ENCODE measurements at places on chromosomes 6 and 20. TPM values are rescaled to one million over a fixed set of nuclear protein-coding genes. Genes with fewer than 3 reads are reported as not detected.

The CCDC170 gene
- 1.5 TPM for total RNA-seq

DNA sequence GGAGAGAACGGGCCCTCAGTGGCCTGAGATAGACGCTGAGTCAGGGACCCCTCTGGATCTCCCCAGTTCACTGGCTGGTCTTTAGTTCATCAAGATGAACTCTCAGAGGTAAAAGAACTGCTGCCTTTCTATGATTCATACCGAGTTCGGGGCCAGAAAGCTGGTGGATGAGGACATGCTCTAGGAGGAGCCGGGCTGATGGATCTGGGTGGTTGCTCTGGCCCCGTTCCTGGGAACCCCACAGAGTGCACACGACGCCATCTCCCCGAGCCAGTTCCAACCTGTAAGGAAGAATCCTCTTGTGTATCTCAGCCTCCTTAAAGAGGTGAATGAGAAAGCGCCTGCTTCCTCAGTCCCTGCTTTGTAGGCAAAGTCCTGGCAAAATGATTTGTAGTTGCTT, 142.6 kb upstream of the PDE10A start:
- no peak overlapping the region for H3K27ac ChIP-seq
- H3K4me1 ChIP-seq = no peaks in the 10 kb centered on the region
- H3K36me3 ChIP-seq = no peaks in the 10 kb centered on the region
- DNase-seq = no peak
- no peaks in the 10 kb centered on the region for H3K27me3 ChIP-seq

DNA sequence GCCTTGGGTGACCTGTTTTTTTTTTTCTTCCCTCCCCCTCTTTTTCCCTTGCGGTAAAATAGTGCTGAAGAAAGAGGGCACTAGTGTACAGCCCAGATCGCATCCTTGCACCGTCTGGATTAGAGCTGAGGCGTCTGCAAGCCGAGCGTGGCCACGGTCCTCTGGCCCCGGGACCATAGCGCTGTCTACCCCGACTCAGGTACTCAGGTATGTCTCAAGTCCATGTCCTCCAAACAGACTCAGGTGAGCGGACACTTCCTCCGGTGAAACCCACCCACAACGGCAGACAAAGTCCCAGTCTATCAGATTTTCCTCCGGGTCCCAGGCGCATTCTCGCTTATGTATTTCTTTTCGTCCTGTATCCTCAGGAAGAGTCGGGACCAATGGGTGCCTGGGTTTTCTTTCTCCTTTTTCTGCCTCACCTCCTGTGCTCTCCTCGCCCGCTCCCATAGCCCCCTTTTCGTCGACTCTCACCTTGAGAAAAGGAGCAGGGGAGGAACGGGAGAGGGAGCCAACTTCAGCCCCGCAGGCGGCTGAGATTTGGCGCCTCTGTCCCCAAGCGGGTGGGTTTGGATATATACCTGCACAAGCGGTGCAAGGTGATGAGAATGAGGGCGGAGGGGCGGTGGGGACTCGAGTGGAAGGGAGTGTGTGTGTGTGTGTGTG, 1.1 kb upstream of the GRM1 start:
- H3K27ac ChIP-seq = no peak overlapping the region
- no peak for DNase-seq
- H3K4me3 ChIP-seq = no peak overlapping the region
- no peaks in the 10 kb centered on the region for H3K36me3 ChIP-seq
- H3K27me3 ChIP-seq = no peaks in the 10 kb centered on the region

GRCh38 chr6:159440349-159440748, 252.7 kb downstream of the SOD2 start:
- H3K4me3 ChIP-seq = no peak overlapping the region
- DNase-seq = no peak
- no peak overlapping the region for H3K27ac ChIP-seq
- H3K36me3 ChIP-seq = no peaks in the 10 kb centered on the region
- no peaks in the 10 kb centered on the region for H3K27me3 ChIP-seq

GRCh38 chr6:1601158-1602048, 8.3 kb upstream of the FOXC1 start:
- no peak for DNase-seq
- H3K4me3 ChIP-seq = no peak overlapping the region
- H3K27ac ChIP-seq = no peak overlapping the region
- H3K27me3 ChIP-seq = peaks cover 26% of the 10 kb centered on the region
- H3K36me3 ChIP-seq = no peaks in the 10 kb centered on the region

- peak overlapping the region; percentile 62 for H3K4me3 ChIP-seq
- no peaks in the 10 kb centered on the region for H3K27me3 ChIP-seq
- DNase-seq = peak; percentile 25
- H3K4me1 ChIP-seq = peaks cover 7% of the 10 kb centered on the region
Observed at GRCh38 chr6:37168811-37169495, 999 bp upstream of the PIM1 start.

The CLIC5 gene
- total RNA-seq = 114 TPM

GRCh38 chr6:105029581-105029980, 72.7 kb downstream of the LIN28B start:
- no peaks in the 10 kb centered on the region for H3K4me1 ChIP-seq
- DNase-seq = no peak
- H3K27ac ChIP-seq = no peak overlapping the region
- no peak overlapping the region for H3K4me3 ChIP-seq
- H3K27me3 ChIP-seq = no peaks in the 10 kb centered on the region
- H3K36me3 ChIP-seq = no peaks in the 10 kb centered on the region

- DNase-seq = no peak
- H3K27me3 ChIP-seq = no peaks in the 10 kb centered on the region
- no peak overlapping the region for H3K4me3 ChIP-seq
- H3K36me3 ChIP-seq = no peaks in the 10 kb centered on the region
- peak overlapping the region; percentile 40 for H3K27ac ChIP-seq
Observed at GRCh38 chr6:12261502-12261901, 28.7 kb upstream of the EDN1 start.

The IMPG1 gene
- total RNA-seq = not detected

DNA sequence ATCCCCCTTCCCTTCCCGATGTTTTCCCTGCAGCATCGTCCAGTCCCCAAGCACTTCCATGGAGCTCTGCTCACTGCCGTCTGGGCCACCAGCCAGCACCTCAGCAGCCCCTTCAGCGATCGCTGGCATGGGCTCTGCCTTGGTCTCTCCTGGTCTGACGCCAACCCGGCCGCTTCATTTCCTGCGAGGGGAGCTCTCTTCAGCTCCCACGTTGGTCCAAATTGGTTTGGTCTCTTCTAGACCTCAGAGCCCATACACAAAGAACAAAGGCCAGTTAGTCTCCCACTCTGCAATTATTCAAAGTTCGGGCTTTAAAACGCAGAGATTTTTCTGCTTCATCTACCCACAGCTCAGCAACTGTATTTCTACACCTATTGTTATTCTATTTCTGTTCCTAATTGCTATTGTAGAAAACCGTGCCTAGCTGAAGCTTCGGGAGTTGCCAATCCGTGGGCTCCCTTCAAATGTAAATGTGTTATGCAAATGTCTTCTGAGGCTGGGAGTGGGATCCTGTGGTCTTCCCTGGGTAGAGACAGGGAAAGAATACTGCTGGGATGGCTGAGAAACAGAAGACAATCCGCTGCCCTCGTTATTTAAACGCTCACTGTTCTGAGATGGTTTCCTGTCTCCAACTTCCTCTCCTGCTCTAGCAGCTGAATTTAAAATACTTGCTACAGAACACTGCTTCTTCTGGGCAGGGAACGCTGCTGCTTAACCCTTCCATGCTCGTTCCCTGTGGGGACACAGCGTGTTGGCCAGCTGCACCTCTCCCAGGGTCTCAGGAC, 154.2 kb upstream of the QKI start:
- H3K4me1 ChIP-seq = no peaks in the 10 kb centered on the region
- H3K27ac ChIP-seq = no peak overlapping the region
- H3K36me3 ChIP-seq = no peaks in the 10 kb centered on the region
- no peak overlapping the region for H3K4me3 ChIP-seq
- H3K27me3 ChIP-seq = no peaks in the 10 kb centered on the region

The CRYBG1 gene
- 59.4 TPM for total RNA-seq

The PGC gene
- not detected for total RNA-seq

- peak overlapping the region; percentile 74 for H3K4me3 ChIP-seq
- H3K27me3 ChIP-seq = no peaks in the 10 kb centered on the region
- peaks cover 22% of the 10 kb centered on the region for H3K4me1 ChIP-seq
- DNase-seq = peak; percentile 67
- peak overlapping the region; percentile 96 for H3K27ac ChIP-seq
Observed at GRCh38 chr6:33297956-33298772, 578 bp downstream of the RGL2 start.

- no peak overlapping the region for H3K4me3 ChIP-seq
- H3K27me3 ChIP-seq = no peaks in the 10 kb centered on the region
- H3K36me3 ChIP-seq = no peaks in the 10 kb centered on the region
- DNase-seq = no peak
- H3K27ac ChIP-seq = no peak overlapping the region
Observed at GRCh38 chr6:68173616-68174015, 461.5 kb upstream of the ADGRB3 start.

The GFRAL gene
- total RNA-seq = not detected

DNA sequence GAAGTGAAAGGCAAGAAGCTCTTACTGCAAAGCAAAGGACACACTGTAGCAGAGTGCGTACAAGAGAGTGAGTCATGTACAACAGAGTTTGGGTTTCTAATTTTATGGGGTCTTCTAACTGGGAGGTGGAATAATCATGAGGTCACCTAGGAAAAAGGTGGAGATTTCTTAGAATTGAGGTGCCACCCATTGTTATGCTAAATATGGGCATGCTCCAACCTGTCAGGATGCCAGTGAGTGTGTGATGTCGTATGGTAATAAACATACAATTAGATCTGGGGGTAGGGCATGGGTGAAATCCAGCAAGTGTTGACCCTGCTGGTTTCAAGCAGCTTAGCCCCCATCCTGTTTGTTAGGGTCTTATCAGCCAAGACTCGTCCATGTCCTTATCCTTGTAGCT, 46.6 kb downstream of the OR2B6 start:
- no peaks in the 10 kb centered on the region for H3K27me3 ChIP-seq
- DNase-seq = no peak
- no peak overlapping the region for H3K27ac ChIP-seq
- no peak overlapping the region for H3K4me3 ChIP-seq

The PIGU gene
- total RNA-seq = 22.0 TPM

DNA sequence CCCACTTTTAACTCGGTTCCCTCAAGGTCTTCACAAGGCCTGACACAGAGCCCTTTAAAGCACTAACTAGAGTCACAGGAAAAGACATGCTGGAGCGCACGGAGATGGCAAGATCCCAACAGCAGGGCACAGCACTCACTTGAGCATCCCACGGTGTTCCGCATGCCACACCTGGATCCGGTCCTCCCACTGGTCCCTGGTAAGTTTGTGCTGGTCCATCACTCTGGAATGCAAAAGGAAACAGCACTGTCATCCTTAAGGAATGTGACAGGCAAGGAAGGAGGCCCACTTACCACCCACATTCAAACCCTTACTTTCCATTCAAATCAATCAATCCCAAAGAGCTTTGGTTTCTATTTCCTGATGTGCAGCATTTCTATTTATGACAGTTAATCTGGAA, 34.7 kb downstream of the EZR start:
- no peak overlapping the region for H3K27ac ChIP-seq
- no peaks in the 10 kb centered on the region for H3K4me1 ChIP-seq
- H3K36me3 ChIP-seq = no peaks in the 10 kb centered on the region
- H3K27me3 ChIP-seq = no peaks in the 10 kb centered on the region
